ENCODE measurements at places on chromosomes 6 and 20.

DNA sequence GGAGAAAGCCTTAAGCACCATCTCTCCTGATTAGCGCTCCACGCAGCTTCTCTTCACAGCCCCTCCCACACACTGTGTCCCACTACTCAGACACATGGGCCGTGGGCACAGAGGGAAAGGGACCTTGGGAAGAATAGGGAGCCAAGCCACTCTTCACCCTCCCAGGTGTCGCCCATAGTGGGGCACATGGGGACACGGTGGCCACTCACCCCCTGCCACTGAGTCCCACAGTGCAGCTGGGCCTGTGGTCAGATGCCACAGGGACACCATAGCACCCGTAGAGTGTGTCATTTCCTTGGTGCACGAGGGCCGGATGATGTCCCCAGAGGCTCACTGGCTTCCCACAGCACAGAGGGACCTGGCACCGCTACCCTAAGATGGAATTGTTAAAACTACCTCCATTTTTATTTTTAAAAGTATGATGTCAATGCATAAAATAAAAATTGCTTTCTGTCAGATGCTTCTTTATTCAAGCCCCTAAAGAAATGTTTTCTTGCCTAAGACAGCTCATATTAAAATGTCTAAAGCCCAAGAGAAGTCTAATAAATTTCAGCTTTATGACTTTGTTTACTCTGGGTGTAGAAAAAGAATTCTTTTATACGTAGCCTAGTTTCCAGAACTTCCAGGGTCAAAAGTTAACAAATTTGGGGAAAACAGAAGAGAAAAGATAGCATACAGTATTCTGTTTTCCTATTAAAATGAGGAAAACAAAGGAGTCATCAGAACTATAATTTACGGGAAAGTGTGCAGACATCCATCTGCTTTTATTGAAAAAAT, 191.0 kb upstream of the SNX9 start:
- DNase-seq, result no peak

- DNase-seq, result no peak
Measured at GRCh38 chr6:31094389-31094881, 17.9 kb downstream of the C6orf15 start.

DNA sequence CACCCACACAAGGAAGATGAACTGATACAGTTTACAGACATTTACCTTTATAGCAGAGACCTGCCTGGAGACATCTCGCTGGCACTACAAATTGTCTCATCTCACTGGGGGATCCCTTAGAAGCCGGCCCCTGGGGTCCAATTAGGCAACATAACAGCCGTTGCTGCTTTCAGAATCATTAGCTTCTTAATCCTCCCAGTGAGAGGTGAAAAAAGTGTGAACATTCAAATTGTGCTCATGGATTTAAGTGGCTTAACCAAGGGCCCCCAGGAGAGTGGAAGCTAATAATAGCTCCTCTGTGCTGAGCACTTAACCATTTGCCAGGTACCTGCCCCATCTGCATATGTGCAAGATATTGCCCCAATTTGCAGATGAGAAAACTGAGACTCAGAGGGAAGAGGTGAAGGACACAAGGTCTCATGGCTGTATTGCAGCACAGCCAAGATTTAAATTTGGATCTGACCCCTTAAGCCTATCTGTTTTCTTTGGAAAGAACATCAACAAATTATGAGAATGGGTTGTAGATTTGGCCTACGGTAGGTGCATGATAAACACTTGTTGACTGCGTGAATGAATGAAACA, 101.0 kb downstream of the EYA2 start:
- DNase-seq, result no peak

- DNase-seq, result no peak
Measured at GRCh38 chr6:150770637-150771036, 94.9 kb upstream of the MTHFD1L start.

DNA sequence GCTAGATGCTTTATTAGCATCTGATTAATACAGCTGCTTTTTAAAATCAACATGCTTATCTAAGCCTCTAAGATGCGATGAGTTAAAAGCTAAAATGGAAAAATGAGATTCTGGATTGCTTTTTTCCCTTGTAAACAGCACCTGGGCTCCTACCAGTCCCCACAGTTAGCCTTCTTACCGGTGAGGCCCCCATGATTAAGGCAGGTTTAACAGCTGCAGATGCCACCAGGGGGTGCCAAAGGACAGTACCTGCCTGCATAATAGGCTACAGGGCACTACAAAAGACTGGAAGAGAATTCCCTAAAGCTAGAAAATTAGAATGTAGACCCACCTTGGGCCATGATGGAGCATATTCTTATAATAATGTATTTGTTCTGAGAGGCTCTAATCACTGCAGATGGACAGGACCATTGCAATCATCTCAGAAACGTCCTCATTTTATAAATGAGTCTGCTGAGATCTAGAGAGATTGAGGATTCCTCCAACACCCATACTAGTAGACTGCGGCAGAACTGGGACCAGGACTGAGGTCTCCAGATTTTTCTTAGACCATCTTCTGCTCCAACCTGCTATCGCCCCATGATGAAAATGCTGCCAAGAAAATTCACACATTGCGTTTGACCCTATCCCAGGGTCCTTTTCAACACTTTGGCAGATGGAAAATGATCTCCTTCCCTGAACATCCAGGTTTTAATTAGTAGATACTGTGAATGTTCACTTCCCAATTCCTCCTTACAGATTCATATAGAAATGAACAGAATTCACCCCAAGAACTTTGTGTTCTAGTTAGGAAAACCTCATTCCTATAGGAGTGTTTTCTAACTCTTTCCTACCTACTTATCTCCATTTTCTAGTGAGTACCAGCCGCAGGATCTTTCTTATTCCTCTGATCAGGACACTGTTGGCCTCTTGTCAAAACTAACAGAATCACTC, 148.8 kb downstream of the RPS12 start:
- DNase-seq, result peak; percentile 26

- no peak for DNase-seq
Measured at GRCh38 chr20:63834491-63834880, 3.4 kb upstream of the ZBTB46 start.

GRCh38 chr6:121260651-121261102, 73.6 kb downstream of the TBC1D32 start:
- no peak for DNase-seq

GRCh38 chr6:144690666-144691065, 405.5 kb downstream of the UTRN start:
- DNase-seq, result no peak

DNA sequence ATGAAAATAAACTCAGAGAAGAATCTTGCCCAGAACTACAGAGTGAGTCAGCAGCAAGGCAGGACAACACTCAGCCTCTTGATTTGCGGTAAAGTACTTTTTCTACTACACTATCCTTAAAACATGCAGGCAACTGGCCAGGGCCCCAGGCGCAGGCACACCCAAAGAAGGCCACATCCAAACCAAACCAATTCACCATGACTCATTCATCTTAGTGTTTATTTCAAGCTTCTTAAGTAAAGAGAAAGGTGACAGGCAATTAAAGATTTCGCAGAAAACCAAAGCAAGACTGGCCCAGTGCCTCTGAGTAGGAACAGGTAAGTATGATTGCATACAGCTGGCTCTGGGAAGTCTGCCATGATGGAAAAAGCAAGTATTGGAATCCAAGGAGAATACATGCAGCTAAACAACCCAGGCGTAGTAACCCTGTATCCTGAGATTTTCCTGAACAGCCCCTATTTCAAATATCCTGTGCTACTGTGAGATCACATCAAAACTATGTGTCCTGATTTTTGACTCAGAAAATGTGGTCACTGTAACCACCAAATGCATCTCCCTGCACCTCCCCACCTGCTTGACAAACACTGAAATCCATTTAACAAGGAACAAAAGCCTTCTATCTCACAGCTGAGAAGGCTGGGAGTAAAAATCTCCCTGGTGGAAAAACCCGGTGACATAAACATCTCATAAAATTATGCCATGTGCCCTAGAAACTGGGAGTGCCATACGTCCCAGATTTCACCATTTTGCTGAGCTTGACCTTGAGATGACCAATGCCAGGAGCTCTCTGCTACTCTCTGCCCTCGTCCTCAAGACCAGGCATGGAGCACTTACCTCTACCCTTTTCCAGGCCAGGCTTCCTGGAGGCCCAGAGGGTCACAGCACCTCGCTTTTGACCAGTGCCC, 12.4 kb downstream of the WFDC3 start:
- no peak for DNase-seq

- DNase-seq, result no peak
Measured at GRCh38 chr6:104268389-104268788, 591.3 kb downstream of the HACE1 start.

- DNase-seq, result no peak
Measured at GRCh38 chr6:110728501-110728900, 86.8 kb downstream of the CDK19 start.

DNA sequence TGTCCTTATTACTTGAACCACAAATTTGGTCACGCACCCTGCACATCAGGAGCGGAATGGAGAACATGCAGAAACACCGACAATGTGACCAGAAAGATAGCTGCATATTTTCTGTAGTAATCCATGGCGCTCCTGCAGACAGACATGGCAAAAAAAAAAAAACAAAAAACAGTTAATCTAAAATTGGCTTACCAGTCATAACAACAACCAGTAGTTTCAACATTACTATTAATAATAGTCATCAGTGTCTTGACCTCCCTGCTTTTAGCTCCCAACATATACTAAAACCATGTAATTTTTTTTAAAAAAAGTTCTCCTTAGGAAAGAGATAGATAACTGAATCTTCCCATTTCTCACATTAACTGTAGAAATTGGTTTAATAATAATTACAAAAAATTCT, 6.8 kb downstream of the CGA start:
- no peak for DNase-seq

DNA sequence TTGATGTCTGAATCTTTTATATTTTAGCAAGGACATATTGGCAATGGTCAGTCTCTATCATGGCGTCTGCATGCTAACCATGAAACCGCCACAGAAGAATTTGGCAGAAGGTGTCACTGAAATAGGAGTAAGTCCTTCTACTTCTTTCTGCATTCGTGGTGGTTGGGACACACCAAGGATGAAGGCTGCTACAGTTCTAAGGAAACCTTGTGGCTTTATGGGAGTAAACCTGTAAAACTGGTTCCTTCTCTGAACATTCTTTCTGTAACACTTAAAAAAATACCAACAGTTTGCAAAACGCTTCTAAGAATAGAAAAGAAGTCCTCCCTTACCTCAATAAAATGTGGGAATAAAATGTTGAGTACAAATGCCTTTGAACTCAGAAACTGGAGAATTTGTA, 195.3 kb downstream of the SLC24A3 start:
- no peak for DNase-seq

DNA sequence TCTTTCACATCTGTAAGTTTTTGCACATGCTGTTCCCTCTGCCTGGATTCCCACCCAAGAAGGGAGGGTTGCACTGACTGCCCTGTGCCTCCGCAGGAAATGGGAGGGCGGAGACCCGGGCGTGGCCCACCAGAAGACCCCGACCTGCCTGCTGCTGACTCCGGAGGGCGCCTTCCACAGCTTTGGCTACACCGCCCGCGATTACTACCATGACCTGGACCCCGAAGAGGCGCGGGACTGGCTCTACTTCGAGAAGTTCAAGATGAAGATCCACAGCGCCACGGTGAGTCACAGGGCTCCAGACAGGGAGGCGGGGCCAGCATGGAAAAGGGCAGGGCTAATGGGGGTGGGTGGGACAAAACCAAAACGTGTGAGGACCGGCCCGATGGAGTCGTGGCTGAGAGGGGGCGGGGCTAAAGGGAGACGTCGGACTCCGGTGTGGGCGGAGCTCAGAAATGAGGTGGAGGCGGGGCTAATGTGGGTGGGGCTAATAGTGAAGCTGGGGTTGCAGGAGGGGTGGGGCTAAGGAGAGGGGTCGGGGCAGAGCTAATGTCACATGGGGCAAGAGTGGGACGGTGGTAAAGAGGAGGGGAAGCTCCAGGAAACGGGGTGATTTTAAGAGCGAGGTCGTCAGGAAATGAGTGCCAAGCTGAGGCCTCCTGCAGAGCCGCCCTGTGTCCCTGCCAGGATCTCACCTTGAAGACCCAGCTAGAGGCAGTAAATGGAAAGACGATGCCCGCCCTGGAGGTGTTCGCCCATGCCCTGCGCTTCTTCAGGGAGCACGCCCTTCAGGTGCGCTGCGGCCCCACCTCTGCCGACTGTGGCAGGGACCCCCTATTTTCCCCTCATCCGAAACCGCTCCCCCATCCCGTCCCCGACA, 12.6 kb downstream of the HSPA12B start:
- DNase-seq, result no peak

DNA sequence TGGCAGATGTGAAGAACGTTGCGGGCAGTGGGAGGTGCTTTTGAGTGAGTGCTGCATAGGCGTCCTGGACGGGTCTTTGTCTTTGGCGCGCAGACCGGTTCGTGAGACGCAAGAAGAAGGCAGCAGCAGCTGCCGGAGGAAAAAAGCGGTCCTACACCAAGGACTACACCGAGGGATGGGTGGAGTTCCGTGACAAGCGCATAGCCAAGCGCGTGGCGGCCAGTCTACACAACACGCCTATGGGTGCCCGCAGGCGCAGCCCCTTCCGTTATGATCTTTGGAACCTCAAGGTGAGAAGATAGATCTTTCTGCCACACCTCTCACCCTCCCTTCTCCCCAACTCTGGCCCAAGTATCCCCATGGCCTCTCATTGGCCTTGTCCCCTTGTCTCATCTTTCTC, 1.1 kb downstream of the ABT1 start:
- DNase-seq, result no peak

- no peak for DNase-seq
Measured at GRCh38 chr20:48291896-48292295, 506.6 kb upstream of the SULF2 start.

DNA sequence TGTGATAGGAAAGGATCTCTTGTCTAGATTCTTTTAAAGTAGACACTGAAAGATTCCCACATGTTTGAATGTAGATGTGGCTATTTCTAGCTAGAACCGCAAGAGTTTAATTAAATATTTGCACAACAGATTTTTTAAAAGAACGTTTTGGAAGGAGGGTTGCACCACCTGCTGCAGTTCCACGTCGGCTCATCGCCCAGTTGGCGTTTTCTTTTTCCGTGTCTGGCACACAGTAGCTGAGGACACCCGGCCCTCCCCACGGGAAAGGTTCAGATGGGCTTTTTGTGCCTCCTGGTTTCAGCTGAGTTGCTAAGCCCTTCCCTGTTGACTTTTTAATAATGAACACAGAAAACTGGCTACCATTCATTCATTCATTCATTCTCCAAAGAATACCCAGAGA, 41.8 kb upstream of the DOK5 start:
- no peak for DNase-seq

GRCh38 chr20:31587545-31588389, 17.3 kb upstream of the ID1 start:
- no peak for DNase-seq

GRCh38 chr20:38106461-38106860, 58.6 kb downstream of the TGM2 start:
- DNase-seq, result no peak

- peak; percentile 22 for DNase-seq
Measured at GRCh38 chr6:42978839-42979522, at the start of gene PEX6. PEX6 (minus strand) TSS chr6:42979181; CDS start chr6:42979150, 31 bp downstream.

GRCh38 chr20:10705801-10706459, 32.1 kb upstream of the JAG1 start:
- DNase-seq, result no peak

Measured in NCI-H2081 treated with DMSO at 0.1 percent for 48 hours (cell line).